ENCODE measurements at places on chromosomes 1 and 21.
A peak's percentile ranks its signal among the peaks of the same experiment; 100 is the strongest.

- DNase-seq: no peak
Observed at GRCh38 chr1:66778969-66779368, 22.1 kb downstream of the INSL5 start.

DNA sequence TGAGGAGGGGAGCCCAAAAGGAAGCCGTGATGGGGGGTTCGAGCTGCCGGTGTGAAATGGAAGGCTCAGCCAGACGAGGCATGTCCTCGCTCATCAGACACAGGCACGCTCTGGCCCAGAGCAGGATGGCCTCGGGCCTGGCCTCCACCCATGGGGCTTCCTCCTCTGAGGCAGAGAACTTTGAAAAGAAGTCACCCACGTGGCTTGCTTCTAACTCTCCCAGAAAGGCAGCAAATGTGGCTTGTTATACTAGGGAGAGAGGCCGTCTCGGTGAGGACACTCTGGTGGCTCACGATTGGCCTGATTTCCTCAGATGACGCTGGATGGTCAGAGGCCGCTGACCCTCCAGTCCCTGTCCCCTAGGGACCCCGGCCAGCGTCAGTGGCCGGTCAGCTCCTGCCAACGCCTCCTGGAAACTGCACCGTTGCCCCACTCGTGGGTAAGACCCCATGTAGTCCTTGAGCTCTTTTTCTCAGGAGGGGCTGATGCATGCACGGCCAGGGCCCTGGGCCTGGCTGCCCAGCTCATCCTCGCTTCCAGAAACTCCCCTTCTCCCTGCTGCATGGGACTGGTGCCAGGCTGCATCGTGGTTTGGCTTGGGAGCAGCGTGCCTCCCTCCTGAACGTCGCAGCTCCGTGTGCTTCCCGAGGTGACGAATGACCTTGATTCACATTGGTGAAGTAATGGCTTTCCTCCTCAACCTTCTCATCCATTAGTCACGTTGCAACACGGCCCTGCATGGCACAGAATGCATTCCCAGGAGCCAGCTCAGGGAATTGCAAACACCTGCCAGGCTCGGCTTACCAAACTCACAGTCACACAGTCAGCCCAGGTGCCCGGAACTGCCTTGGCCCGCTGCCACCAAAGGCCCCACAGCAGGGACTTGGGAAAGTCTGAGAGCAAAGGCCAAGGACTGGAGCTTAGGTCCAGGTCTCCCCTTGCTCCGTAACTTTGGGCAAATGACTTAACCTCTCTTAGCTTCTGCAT lies 58.8 kb downstream of the TOMM20 start:
- no peak for DNase-seq

- DNase-seq: no peak
Observed at GRCh38 chr1:54126271-54126815, 26.5 kb downstream of the CDCP2 start.

DNA sequence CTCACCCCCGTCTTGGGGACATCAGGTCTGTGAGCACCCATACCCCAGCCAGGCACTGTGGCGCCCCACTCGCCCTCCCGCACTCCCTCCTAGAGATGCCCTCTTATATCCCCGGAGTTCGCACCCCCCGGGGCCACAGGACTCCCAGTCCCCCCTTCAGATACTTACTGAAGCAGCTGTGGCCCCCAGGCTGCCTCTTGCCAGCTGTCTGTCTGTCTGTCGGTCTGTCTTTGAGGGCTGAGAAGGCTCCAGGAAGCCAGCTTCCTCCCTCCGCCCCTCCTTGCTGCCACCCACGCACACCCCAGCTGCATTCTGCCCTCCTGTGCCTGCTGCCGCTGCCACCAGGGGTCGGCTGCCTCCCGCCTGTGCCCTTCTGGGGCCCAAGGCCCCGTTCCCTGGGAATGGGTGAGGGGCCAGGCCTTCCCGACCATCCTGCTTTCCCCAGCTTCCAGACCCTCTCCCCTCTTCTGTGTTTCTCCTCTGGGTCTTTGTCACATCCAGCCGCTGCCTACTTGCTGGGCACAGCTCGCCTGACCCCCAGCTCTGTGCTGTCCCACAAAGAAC lies at the start of gene PTPN7:
Gene PTPN7 (minus strand): TSS at position 226 of the 564 bp plus-strand sequence. CDS start 1,200 bp downstream, outside the sequence.
- DNase-seq: no peak

- DNase-seq: no peak
Observed at GRCh38 chr1:103525114-103525606, 339 bp upstream of the RNPC3 start.

- no peak for DNase-seq
Observed at GRCh38 chr1:29556657-29557056, 320.3 kb downstream of the PTPRU start.

- DNase-seq: no peak
Observed at GRCh38 chr1:156571261-156571852, 1.0 kb downstream of the IQGAP3 start.

DNA sequence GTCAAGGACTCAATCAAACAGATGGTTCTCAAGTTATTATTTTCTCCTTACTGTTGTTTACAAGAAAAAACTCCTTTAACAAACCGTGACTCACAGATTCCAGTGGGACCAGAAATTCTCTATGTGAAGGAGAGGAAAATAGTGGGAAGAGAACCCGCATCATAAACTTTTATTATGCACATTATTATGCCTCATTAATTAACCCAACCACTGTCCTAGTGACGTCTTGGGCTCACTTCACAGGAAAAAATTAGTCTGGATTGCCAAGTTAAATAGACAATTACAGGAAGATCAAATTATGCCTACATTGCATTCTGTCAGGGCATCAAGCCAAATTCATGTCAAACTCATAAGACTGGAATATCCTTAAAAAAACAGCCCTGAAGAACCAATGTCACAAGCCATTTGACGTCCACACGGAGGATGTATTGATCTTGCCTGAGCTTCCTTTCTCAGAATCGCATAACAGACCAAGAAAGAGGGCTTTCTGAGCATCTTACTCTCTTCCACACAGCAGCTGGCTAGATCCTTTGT lies 347.8 kb downstream of the DUSP10 start:
- DNase-seq: no peak

DNA sequence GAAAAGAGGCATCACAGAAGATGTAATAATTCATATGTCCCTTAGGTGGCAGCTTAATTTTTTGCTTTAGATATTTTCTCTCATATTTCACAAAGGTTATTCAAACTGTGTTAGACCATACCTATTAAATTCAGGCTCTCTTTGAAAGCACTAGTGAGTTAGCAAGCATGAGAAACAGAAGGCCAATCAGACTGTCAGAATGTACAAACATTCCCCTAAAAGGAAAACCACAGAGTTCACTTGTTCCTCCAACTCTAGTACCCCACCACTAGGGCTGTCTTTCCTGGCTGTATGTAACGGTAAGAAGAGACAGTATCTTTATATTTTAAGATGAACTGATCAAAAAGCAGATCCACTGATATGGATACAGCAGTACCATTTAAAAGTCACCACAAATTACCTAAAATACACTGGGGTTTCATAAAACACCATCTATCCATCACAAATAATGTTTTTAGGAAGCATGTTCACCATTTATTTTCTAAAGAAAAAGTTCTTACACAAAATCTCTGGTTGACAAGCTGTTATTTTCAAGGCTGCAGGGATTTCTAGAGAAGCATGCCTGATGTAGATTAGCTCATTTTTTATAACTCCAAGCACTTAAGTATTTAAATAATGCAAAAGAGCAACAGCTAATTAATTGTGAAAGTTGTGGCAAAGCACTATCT lies 1.8 kb downstream of the ARPC5 start:
- peak; percentile 58 for DNase-seq

DNA sequence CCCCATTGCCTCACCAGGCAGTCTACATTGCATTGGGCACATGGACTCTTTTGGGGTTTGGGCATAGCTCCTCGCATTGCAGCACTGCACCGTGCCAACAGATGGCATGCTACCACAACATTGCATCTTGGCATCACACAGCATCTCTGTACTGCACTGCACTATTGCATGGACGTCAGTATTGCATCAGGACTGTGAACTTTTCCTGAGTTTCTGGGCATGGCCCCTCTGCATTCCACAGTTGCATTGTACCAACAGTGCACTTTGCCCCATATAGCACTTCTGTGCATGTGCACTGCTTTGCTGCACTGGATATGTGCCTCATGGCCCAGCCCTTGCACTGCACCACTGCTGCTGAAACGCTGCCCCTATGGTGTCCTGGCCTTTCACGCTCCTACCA lies 9.6 kb downstream of the PTPRU start:
- DNase-seq: peak; percentile 24

- peak; percentile 87 for DNase-seq
Observed at GRCh38 chr1:41515131-41515678, 30.7 kb upstream of the EDN2 start.

DNA sequence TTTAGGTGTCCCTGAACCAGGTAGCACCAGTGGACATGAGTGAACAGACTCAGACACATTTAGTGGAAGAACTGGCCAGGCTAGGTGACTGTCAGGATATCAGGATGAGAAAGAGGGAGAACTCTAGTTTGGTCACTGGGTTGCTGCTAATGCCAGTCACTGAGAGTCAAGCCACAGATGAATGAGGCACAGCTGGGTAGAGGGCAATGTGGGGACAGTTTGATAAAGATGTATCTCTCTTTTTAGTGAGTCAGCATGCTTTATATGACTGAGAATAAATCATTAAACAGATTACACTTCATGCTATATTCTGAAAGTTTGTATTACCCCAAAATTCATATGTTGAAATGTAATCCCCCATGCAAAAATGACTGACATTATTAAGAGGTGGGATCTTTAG lies 87.1 kb downstream of the SELENOF start:
- no peak for DNase-seq

DNA sequence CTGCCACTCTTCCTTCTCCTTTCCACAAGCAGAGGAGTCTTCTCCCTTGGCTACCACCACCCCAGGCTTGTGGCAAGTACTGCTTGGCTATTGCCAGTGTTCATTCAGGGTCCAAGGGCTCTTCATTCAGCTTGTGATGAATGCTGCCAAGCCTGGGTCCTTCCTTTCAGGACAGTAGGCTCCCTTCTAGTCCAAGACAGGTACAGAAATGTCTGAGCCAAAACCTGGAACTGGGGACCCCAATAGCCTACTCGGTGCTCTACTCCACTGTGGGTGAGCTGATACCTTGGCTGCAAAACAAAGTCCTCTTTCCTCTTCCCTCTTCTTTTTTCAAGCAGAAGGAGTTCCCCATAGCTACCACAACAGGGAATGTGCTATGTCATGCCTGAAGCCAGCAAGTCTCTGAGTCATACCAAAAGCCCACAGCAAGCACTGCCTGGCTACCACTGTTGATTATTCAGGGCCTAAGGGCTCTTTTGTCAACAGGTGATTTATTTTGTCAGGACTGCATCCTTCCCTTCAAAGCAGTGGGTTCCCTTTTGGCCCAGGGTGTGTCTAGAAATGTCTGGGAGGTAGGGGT lies 268.9 kb downstream of the HHAT start:
- no peak for DNase-seq

DNA sequence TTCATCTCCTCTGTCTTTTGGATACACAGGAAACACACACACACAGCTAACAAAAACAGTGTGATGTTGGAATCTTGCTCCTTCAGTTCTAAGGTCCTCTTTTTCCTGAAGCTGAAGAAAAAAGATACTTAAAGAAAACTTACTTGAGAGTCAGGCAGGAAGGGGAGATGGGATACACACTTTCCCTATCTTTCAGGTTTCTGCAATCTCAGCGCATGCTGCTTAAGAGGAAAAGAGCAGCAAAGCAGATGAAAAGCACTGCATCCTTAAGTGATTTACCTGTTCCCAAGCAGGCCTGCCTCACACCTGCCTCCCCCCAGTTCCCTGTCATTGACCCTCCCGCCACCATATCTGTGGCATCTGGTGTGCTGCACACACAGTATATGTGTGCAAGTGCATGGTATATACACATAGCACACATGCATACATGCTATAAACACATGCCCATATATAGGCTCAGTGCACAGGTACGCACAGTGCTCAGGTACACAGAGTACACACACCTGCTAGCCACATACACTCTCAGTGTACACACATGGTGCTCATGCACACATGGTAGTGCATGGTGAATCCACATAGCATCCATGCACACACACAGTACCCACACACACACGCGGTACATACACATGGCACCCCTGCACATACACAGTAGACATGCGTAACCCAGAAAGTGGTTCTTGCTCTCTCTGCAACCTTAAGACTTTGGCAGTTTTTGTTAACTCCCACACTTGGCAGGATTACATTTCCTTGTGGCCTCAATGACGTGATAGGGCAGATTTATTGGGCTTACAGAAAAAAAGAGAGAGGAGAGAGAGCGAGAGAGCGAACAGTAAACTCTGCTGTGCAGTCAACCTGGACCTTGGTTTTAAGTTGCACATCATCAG lies 166.9 kb downstream of the TOMM20 start:
- DNase-seq: no peak

DNA sequence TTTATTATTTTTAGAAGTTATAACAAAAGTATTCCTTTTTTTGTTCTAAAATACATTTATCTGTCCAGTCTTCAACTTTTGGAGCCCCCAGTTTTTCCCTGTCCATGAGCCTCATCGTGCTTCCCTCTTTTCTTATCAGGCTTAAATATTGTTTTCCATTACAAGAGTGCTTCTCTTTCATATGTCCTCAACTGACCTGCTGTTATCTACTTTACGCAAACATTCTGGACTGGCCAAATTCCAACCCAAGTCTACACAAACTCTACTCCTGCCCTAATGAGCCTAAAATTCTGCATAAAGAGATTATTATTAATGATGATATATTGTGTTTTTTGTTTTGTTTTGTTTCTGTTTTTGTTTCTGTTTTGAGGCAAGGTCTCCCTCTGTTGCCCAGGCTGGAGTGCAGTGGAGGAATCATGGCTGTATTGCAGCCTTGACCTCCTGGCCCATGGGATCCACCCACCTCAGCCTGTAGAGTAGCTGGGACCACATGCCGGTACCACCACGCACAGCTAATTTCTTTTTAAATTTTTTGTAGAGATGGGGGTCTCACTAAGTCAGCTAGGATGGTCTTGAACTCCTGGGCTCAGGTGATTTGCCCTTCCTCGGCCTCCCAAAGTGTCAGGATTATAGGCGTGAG lies 318.8 kb upstream of the NEGR1 start:
- DNase-seq: no peak

- DNase-seq: no peak
Observed at GRCh38 chr21:43757601-43758000, 18.5 kb downstream of the CSTB start.

- DNase-seq: no peak
Observed at GRCh38 chr1:60068393-60069045, 5.1 kb downstream of the C1orf87 start.

DNA sequence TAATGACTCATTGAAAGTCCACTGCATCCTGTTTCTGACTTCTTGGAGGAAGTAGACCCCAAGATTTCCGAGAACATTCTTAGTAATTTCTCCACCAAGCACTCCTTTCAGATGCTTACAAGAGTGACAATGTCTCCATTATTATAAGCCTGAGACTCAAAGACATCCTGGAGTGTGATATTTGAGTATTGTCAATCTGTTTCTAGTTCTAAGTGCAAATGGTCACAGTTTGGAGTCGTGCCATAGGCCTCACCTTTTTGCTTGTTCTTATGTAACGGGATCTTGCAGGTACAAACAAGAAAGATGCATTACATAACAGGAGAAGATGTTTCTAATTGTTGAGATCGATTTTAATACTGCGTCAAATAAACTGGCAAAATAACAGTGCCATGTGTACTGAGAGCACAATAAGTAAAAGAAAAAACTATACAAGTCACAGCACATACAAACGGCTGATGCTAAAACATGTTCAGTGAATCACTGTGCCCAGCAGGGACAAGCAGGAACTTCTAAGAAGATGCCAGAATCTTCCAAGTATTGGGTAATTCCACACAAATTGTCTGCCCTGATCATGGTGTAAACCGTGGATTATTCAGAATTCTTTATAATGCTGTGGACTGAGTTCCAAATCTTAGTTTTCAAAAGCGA lies 54.1 kb downstream of the CD2 start:
- DNase-seq: no peak

GRCh38 chr1:180182643-180183311 lies 28.1 kb downstream of the QSOX1 start:
- DNase-seq: no peak
